CD14-positive monocyte (primary cell): ENCODE measurements at places on chromosomes 11 and 22.

- DNase-seq, result no peak
Measured at GRCh38 chr11:27381238-27381666, 18.2 kb upstream of the CCDC34 start.

- DNase-seq, result peak; percentile 63
Measured at GRCh38 chr22:17119481-17120202, 1.5 kb downstream of the TMEM121B start.

DNA sequence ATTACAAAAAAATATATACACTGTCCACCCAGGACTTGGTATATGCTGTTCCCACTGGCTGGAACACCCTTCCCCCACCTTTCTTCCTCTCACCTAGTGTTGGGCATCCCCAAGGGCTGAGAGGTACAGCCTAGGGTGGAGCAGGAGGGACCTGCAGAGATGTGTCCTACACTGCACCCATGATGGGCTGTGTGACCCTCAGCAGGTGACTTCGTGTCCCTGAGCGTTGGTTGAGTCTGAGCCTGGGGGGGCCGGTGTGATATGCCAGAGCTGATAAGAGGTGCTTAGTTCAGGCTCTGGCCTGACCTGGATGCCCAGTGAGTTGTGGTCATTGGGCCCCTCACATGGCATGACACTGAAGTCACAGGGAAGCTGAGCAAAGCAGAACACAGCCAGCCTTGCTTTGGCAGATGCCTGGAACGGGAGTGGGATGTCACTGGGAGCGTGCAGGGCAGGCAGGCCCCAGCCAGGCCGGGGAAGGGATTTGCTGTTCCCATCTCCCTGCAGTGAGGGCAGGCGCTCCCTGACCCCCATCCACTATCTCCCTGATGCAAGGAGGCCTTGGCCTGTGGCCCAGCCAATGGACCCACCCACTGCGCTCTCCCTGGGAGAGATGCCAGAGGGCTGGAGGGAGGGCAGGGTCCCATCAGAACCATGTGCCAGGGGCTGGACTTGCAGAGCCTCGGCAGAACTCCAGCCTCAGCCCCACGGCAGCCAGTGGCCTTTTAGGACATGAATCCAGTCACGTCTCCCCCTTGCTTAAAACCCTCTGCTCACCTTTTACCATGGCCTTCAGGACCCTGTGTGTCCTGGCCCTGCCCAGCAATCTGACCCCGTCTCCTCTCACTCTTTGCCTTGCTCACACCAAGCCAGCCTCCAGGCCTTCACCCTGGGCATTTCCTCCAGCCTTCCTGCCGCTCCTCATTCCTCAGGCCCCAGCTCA is 138.9 kb downstream of the MN1 start:
- DNase-seq, result no peak

GRCh38 chr11:120925944-120926343 is 98.0 kb upstream of the TBCEL start:
- DNase-seq, result no peak
